ENCODE measurements at places on chromosomes 3 and 15.
A peak's percentile ranks its signal among the peaks of the same experiment; 100 is the strongest.

DNA sequence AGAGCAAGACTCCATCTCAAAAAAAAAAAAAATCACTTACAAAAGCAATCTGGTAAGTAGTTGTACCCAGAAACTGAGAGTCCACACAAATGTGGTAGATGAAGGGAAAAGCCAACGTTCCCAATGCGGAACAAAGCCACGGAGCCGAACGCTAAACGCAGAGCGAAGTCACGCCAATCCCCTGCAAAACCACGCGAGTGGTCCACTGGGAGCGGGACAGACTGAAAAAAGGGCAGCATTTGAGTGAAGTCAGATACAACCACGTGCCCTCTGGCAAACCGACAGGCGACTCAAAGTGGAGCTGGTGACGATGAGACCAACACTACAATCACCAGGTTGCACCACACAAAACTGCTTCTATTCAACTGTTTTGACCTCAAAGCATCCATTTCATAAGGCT, 246.1 kb upstream of the LYSMD4 start:
- DNase-seq, result no peak

DNA sequence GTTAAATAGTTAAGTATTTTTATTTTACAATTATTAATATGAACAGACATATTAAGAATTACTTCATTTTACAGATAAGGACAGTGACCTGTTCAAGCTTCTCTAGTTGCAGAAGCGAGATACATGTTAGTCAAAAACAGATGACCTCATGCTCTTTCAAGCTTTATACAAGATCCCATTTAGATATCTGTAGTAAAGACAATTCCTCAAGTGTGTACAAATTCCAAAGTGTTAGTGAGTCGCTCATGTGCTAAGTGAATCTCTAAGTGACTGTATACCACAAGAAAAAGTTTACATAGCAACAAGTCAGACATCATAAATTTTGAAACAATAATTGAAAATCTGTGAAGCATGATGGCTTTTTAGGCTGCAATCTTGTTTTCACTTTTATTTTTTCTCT, 293.8 kb downstream of the ROBO1 start:
- peak; percentile 2 for DNase-seq

- peak; percentile 60 for DNase-seq
Observed at GRCh38 chr3:157087373-157087772, 72.6 kb downstream of the CCNL1 start.

DNA sequence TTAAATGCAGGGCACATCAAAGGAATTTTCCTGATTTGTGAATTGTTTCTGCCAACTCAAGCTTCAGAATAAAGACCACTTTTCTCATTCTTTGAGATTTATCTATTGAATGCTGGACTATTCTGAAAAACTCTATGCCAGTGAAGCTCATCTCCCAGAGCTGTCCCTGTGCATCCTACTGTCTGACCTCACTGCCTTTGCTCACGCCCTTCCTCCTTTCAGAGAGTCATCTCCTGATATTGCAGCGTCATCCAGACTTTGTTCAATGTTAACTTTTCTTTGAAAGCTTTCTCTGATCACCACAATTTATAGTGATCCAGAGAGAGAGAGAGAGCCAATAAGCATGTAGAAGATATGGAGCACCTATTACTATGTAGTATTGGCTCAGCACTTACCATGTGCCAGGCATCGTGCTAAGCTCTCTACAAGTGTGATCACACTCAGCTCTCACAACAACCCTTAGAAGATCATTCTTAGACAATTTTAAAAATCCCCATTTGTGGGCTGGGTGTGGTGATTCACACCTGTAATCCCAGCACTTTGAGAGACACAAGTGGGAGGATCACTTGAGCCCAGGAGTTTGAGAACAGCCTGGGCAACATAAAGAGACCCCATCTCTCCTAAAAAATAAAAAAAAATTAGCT, 30.2 kb upstream of the TLE3 start:
- no peak for DNase-seq

GRCh38 chr3:127855246-127855645, 32.9 kb upstream of the MGLL start:
- no peak for DNase-seq

- no peak for DNase-seq
Observed at GRCh38 chr3:61947456-61947855, 386.1 kb downstream of the PTPRG start.

- no peak for DNase-seq
Observed at GRCh38 chr3:87052499-87053260, 61.7 kb upstream of the VGLL3 start.

GRCh38 chr3:181711325-181712135, at the start of gene SOX2:
TSS of gene SOX2 (plus strand) at chr3:181711925. CDS start at chr3:181712361, 436 bp downstream.
- DNase-seq, result peak; percentile 90

DNA sequence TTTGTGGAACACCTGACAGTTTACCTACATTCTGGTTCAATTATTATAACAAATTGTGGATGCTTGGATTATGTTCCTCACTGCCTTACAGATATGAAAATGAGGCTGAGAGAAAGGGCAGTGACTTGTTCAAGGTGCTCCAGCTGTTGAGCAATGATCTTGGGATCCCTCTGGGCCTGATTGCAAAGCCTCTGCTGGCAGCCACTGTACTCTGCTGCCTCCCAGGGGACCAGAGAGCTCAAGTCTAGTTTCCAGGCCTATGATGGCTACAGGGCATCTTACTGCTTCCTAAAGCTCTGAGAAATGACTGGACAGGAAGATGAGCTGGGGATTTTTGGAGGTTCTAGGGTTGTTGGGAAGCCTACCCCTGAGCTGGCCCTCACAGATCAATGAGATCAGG, 2.3 kb upstream of the SHC4 start:
- DNase-seq, result peak; percentile 70

GRCh38 chr15:52306270-52306669, 10.7 kb upstream of the MYO5C start:
- DNase-seq, result no peak

- no peak for DNase-seq
Observed at GRCh38 chr3:187280644-187281043, 10.9 kb downstream of the MASP1 start.

DNA sequence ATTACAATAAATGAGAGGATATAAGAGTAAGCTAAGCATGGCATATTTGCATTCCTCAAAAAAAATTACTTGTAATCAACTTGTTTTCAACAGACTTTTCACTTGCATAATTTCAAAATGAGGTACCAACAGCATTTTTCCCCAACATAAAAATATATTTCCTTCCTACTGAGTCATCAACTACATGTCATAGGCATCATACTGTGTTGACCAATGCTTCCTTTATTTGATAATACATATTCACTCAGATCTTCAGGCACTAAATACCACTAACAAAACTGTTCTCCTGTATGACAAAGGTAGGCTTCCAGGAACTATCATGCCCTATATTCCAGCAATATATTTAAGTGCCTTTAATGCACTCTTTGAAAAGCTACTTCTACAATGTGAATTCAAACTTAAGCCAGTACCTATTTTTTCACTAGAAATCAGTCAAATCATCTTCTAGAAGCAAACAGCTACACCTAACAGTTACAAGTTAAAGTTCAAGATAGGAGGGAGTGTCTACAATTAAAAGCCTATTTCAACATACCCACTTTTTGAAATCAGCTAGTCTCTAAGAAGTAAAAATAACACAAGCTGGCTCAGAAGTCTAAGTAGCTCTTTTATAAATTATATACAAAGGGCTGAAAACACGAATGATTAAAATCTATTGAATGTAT, 11.3 kb downstream of the ADAM10 start:
- DNase-seq, result no peak

- DNase-seq, result peak; percentile 74
Observed at GRCh38 chr15:40859206-40859851, 14.7 kb downstream of the RHOV start.

- DNase-seq, result no peak
Observed at GRCh38 chr15:90838139-90838538, 30.2 kb upstream of the FURIN start.

GRCh38 chr3:165884518-165884917, 47.3 kb upstream of the BCHE start:
- peak; percentile 9 for DNase-seq

DNA sequence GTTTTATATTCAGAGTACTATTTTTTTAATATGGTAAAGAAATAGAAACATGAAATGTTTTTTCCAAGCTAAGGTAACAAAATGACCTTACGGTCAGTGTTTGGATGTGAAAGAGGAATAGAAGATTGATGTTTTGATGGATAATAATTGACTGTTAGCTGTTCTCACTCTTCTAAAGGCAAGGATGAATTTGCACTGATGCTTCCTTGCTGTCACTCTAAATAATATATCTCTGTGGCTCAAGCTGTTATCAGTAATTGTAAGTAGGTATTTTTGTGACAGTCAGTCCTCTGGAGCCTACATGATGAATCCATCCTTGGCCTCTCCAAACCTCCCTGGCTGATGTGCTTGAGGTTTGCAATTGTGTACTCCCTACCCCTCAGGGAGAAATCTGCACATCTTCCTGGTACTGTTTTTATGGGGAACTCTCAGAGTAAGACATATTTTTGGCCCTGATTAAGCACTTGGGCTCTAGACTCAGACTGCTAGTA, 283.7 kb downstream of the NLGN1 start:
- no peak for DNase-seq

- no peak for DNase-seq
Observed at GRCh38 chr3:150515210-150515609, 31.1 kb downstream of the SERP1 start.

- peak; percentile 37 for DNase-seq
Observed at GRCh38 chr3:107992976-107993684, 97.7 kb downstream of the CD47 start.

GRCh38 chr3:32467333-32468070, 35.1 kb downstream of the CMTM6 start:
- DNase-seq, result peak; percentile 58

DNA sequence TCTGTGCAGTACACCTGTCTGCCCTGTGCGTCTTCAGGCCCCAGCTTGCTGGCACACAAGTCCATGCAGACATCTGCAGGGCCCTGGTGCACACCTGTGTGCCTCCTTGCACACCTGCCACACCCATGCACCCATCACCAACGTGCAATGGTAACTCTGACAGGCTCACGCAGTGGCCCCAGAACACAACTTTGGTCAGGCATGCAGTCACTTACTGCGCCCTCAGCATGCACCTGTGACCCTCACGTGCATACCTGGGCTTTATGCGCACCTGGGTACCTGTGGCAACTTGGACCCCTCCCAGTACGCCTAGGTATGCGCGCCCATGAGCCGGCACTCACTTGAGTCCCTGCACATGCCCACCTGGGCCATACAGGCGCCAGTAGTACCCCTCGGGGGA, 1.7 kb downstream of the PLXND1 start:
- DNase-seq, result no peak

- peak; percentile 85 for DNase-seq
Observed at GRCh38 chr15:50828610-50829206, 63.2 kb upstream of the SPPL2A start.

GRCh38 chr15:64857421-64857820, 15.7 kb downstream of the PLEKHO2 start:
- DNase-seq, result peak; percentile 59

GRCh38 chr3:37387462-37387861, 213.1 kb upstream of the LRRFIP2 start:
- no peak for DNase-seq

DNA sequence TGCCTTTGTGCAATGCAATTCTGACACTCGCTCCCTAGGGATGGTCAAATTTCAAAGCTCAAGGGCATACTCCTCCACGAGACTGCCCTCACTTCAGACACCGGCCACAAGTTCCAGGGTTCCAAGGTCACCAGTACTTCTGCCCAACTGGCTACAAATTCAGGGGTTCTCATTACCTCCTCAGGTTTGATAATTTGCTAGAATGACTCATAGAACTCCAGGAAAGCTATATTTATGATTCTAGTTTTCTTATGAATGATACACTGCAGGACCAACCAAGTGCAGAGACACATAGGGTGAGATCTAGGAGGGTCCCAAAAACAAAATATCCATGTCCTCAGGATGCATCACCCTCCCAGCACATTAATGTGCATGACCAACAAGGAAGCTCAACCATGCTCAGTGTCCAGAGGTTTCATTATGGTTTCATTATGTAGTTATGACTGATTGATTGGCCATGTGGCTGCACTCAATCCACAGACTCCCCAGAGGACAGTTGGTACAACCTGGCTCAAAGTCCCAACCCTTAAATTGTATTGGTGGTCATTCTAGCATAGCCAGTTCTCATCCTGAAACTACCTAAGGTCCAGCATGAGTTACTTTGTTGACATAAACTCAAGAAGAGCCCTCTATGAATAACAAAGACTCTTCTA, 170.4 kb upstream of the LRRN1 start:
- DNase-seq, result no peak

DNA sequence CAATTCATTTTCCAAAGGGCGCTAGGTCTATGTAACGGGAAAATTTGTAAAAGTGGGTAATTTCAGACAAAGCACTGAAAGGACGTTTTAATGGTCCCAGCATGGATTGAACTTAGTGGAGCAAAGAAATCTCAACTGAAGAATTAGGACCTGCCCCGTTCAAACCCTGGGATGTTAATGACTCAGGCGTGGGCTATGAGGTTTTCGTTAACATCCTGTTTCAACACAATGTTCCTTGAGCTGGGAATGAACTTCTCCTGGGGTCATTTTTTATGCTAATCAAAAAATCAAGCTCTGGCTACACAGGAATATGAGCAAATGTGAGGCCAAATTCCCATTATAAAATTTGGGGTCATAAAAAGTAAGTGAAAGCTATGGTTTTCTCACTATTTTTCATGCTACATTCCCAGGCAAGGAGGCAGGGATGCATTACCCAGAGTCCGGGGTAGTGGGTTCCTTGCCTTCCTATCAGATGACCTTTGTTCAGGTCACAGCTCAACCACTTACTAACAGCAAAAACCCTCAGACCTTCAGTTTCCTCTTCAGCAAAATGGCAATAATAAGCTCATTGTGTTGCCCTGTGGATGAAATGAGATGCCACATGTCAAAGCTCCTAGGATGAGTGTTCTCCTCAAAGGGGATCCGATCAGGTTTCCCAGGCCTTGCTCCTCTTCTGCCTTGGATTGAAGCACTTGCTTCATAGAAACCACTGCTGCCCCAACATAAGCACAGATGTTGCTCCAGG, 271.4 kb downstream of the ARRDC4 start:
- no peak for DNase-seq

- no peak for DNase-seq
Observed at GRCh38 chr3:30685267-30685667, 78.9 kb downstream of the TGFBR2 start.

DNA sequence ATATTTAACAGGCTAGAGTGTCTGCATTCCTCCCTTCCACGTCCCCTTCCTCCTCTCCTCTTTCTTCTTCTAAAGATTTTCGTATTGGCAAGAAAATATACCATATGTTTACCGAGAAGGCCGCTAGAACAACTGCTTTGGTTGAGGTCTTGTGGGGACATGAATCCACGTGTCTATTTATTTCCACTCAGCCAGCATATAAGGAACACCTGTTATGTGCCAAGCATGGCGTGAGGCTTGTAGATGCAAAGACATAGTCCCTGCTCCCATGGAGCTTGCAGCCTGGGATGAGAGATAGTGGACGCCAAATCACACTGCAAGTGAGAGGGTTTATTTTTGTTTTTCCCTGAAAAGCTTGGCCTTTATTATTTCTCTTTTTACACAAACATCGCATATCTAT, 57.1 kb downstream of the SLC7A14 start:
- no peak for DNase-seq

- no peak for DNase-seq
Observed at GRCh38 chr15:101054116-101054515, 135.0 kb downstream of the LRRK1 start.

- DNase-seq, result no peak
Observed at GRCh38 chr15:90190606-90191343, 10.4 kb upstream of the SEMA4B start.

GRCh38 chr3:83807511-83807910, 1151.3 kb upstream of the CADM2 start:
- no peak for DNase-seq

All from ACHN (cell line).